T47D (cell line): ENCODE measurements at places on chromosomes 4 and X.

DNA sequence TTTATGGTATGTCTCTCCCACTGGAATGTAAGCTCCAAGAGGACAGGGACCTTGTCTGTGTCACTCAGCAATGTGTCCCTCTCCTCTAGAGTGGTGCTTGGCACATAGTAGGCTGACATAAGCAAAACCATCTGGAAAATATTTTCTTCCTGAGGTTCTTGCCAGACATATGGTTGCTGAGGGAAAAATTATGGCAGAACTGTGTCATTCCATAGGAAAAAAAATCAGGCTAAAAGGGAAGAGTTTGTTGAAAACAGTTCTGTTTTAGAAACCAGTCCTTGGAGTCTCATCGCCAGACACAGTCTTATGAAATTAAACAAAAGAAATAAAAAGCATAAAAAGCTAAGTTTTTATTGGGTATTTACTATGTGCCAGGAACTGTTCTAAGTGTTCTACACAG, 60.9 kb downstream of the RTL9 start:
- no peak for DNase-seq

DNA sequence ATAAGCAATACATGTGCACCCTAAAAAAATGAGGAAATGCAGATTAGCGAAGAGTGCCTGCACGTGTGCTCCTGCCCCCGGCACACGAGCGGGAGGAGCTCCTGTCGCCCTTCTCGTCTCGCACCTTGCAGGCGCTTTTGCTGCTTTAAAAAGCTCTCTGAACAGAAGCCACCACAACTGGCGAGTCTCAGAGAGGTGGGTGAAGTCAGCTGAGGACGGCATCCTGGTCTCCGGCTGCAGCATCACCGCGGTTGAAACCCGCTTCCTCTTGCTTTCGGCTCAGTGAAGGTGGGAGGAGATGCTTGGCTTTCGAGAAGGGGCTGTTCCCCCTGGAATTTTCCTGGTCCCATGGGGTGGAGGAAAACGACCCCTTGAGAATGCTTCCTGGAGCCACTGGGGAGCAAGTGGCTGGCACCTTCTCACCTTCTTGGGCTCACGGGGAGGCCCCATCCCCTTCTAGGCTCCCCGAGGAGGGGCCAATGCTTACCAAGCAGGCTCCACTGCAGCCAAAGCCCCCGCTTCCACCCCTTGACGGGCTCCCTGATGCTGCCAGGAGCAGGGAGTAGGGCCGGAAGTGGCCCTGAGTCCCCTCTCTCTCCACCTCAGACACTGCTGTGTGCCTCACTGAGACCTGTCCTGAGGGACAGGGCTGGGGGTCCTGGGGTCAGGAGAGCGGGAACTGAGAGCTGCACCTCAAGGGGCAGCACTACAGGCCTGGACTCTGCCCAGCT, 29.2 kb upstream of the MXD4 start:
- no peak for DNase-seq

DNA sequence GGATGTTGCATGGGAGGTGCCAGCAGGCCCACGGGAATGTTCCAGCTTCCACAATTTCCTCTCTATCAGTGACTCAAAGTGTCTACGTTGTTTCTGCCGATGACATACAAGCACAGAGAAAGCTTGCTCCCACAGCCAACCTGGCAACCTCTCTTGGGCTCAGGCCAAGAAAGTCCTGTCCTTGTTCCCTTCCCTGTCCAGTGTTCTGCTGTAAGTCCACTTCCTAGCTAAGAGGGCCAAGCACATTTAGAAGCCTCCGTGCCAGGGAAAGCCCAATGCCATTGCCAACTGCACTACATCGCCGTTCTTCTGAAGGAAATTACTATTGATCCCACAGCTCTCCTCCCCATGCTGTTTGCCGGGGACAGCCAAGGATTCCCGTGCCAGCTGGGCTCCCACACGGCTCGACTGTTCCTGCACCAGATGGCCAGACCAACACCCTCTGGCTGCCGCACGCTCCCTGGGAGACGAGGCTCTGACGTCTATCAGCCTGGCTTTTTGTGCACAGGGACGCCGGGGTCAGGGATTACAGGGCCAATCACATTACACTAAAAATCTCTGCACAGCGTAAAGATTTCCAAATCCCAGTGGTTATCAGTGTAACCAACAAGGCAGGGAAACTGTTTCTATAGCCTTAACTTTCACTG, 284.0 kb downstream of the BCOR start:
- no peak for DNase-seq

DNA sequence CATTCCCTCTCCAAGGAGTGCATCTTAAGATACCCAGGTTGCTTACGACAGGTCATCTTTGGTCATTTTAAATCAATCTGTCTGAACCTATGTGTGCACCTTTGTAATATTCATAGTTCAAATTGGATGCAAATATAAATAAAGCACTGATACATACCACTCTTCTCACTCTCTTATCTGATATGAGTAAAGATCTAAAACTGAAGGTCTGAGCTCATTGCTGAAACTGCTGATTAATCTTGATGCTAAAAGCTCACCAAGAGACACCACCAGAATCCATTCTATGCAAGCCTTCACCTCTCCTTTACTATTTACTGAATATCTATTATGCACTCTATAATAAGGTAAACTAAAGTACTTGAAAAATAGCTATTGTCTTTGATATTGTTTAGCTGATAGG, 16.6 kb downstream of the HSD17B13 start:
- no peak for DNase-seq

DNA sequence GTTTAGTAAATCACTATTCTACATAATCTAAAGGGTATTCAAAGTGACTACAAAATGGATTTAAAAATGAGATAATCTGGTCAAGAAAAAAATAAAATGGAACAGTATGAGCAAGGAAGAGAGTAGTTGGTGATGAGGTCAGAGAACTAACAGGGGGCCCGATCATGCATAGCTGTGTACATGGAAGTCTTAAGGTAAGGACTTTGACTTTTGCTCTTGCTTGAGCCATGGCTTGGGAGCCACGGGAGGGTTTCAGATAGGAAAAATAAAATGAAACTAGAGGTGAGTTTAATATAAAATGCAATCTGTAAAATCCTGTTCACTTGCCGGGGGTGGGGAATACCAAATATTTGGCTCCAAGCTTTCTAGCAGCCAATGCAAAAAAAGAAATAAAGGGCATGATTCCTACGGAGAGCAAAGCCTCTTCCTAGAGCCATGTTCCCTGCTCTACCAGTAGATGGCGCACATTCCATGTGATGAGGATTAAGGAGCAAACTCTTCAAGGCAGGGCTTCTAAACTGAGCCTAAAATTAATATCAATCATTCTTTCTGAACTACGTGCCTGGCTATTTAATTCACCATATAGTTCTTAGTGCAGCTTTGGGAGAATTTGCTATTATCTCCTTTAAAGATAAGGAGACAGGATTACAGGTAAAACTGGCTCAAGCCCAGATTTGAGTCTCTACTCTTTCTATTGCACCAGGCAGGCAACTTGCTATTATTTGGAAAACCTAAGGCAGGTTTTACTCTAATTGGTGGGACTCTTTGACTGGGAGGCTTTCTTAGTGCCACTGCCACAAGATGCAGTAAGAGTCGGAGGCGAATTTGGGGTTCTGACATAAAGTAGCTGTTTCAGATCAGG, 6.8 kb upstream of the CLCN5 start:
- DNase-seq = no peak

DNA sequence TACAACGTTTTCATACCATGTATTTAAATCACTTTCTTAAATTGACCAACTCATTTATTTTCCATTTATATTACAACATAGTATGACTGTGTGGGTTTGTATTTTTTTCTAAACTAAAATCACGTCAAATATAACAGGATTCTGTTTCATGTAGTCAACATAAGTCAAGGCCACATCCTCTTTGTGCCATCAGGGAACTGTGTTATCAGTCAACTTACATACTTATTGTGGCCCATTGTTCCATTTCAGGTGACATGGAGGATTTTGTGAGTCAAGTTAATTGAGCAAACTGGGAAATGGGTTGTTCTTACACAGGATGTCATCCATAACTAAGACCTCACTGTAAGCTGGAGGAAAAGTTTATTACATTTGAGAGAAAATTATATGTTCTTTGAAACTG, 35.9 kb downstream of the STK26 start:
- no peak for DNase-seq

- no peak for DNase-seq
These were observed 19.6 kb downstream of the MGST2 start for GRCh38 chr4:139685180-139685579.

GRCh38 chrX:20315140-20315539, 48.4 kb upstream of the RPS6KA3 start:
- DNase-seq = no peak

DNA sequence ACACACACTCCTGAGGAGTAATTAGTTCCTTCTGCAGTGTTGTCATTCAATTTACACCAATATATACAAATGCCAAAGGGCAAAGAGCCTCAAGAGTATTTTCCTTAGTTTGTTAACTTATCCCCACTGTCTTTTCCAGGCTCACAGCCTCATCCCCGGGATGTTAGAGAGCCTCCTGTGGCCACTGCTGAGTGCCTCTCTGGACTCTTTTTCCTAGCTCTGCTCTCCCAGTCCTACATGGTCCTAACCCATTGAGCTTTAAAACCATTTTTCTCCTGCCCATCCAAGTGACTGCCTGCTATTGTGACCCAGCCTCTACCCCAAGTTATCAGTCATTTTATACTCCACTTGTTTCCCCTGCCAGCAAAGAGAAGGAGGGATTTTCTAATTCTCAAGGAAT, 23.5 kb upstream of the TTC29 start:
- no peak for DNase-seq

GRCh38 chrX:104789784-104790183, 223.8 kb downstream of the IL1RAPL2 start:
- no peak for DNase-seq

- no peak for DNase-seq
These were observed 58.4 kb downstream of the AMELX start for GRCh38 chrX:11351375-11352295.

- no peak for DNase-seq
These were observed 51.7 kb downstream of the METTL14 start for GRCh38 chr4:118736900-118737299.

- DNase-seq = no peak
These were observed 1569.7 kb upstream of the IGFBP7 start for GRCh38 chr4:58679886-58680285.

DNA sequence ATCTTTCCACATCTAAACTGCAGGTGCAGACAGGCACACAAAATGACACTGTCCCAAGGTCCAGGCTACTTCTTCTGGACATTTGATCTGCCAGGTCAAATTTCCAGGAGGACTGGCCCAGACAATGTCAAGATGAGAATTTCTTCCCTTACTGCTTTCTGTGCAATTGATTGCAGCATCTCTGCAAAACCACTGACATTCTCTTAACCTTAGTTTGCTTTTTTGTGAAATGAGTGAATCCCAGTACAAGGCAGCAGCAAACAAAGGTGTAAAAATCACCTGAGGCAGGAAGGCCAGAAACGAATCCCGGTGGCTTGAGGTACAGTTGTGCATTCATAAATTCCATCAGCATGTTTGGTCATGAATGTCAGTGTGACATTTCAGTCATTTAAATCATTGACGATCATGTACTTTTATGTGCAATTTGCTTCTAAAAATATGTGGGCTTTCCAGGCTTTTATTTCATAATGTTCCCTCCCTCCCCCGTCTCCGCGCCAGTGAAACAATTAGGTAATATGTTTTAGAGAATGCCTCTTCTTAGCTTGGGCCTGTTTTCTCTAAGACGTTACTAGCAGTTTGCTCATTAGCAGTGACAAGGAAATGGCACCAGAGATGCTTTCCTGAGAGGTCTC, 39.1 kb downstream of the NHS start:
- no peak for DNase-seq

DNA sequence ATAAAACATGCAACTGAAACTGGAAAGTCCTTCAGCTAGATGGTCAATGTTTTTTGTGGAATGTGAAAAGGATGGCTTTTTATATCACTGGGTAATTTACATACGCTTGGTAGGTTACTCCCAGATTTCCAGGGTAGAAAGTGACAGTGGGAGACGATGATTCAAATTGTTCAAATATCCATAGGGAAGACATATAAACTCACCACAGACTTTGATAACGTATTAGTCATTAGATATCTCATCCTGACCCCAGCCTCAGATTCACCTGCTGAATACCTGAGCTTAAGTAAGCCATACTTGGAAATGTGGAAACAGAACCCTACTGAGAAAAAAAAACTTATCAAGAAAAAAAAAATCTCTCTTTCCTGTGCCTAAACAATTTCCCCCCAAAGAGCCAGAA, 169.4 kb downstream of the ZNF674 start:
- no peak for DNase-seq

DNA sequence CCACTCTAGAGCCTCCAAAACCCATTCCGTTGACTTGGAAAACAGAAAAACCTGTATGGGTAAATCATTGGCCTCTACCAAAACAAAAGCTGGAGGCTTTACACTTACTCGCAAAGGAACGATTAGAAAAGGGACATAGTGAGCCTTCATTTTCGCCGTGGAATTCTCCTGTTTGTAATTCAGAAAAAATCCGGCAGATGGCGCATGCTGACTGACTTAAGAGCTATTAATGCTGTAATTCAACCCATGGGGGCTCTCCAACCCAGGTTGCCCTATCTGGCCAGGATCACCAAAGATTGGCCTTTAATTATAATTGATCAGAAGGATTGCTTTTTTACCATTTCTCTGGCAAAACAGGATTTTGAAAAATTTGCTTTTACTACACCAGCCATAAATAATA, 60.8 kb downstream of the ZNF732 start:
- DNase-seq = no peak
